ENCODE measurements at places on chromosomes 7 and 10.
A peak's percentile ranks its signal among the peaks of the same experiment; 100 is the strongest.

- no peak for DNase-seq
These were observed 93.4 kb upstream of the INHBA start for GRCh38 chr7:41796331-41796730.

- DNase-seq: no peak
These were observed 303.5 kb downstream of the PAXIP1 start for GRCh38 chr7:154699417-154699816.

GRCh38 chr7:44743750-44744149, 4.9 kb upstream of the ZMIZ2 start:
- no peak for DNase-seq

- DNase-seq: peak; percentile 43
These were observed 7.8 kb upstream of the HERC4 start for GRCh38 chr10:68082872-68083271.

DNA sequence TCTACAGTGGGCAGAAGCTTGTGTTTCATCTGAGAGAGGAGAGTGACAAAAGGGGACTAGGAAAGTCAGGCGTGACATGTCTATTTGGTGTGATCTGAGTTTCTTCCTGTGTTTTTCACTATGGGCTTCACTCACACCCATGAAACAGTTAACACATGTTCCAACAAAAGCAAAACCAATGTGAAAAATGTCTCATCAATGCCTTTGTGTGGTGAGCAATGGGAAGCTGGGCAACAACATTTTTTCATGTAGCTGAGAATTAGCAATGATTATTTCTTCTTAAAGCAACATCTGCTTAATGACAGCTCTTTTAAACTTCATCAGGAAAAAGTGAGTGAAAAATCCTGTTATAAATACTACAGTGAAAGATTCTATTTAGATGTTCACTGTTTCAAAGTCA, 76.2 kb downstream of the NXPH1 start:
- no peak for DNase-seq

GRCh38 chr7:155731380-155731779, 80.9 kb downstream of the SHH start:
- DNase-seq: no peak

DNA sequence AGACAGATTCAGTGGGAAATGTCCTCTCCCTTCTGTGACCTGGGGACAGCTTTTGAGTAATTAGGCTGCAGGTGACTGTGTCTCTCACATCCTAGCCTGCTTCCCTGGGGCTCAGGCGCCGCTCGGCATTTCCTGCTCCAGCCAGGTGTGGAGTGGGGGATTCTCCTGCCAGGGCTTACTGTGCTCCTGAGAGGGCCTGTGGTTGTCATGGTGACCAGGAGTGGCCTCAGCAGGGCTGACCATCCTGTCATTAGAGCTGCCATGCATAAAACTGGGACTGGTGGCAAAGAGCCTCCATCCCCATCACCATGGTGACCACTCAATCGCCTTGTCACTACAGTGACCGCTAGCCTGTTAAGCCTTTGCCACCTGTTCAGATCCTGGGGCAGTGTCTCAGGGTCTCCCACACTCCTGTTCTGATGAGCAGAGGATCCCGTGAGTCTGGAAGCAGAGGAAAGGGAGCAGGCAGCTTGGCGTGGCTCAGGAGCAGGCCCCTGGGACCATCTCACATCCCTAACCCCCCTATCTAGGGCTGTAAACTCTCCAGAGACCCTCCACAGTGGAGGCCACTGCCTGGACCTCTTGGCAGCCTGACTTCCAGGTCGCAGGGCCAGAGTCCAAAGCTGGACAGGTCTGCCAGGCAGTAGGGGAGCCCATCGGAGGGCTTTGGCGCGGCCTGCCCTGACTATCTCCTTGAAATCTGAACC, at the start of gene GCK:
Gene GCK, minus strand, starts transcription at position 154 of the 707 bp plus-strand sequence. CDS start 486 bp downstream, outside the sequence.
- DNase-seq: no peak

DNA sequence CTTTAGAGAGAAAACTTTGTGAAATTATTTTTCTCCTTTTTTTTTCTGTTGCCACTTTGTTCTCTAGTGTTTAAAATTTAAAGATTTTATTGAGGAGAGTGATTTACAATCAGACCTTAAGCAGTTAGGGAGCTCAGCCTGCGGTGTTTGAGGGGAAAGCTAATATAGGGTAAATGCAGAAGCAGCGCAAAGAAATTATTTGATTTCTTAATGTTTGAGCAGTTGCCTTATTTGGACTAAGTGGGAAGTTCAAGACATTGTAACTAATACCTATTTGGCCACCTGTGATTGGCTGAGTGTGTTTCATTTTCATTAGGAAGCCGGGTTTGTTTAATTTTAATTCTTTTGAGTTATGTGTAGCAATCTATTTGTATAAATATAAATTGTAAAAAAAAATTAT, 25.3 kb downstream of the WAC start:
- DNase-seq: no peak

- DNase-seq: peak; percentile 23
These were observed 1255.7 kb upstream of the LRRTM3 start for GRCh38 chr10:65670087-65670486.

DNA sequence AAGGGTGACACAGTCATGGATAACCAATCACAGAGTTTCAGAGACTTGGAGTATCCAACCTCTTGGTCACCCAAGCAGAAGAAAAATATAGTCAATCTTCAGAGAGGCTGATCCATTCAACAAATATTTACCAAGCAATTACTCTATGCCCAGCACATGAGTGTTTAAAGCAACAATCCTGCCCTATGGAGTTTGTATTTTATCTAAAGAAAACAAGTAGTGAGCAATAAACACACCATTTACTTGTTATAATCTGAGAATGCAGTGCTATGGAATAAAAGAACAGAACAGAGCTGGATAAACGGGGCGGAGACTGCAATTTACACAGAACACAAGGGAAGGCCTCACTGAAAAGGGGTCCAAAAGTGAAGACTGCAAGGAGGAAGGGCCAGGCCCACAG, 63.8 kb downstream of the GRB10 start:
- peak; percentile 78 for DNase-seq

- no peak for DNase-seq
These were observed 49.7 kb downstream of the ADCY1 start for GRCh38 chr7:45623740-45624391.

DNA sequence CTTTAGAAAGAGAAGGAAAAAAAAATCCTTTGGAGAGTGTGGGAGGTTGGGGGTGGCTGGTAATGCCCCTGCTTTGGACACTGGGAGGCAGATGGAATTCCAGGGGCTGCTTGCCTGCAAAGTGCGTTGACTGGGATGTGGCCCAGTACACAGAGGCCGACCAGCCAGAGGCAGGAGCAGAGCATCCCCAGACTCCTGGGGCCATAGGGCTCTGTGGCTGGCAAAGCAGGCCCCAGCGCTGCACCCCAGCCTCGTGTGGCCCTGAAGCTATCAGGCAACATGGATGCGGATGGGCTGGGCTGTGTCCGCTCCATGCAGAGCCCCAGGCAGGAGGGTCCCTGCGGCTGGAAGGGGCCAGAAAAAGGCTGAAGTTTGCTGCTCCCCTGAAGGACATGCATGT, 361.6 kb upstream of the FZD8 start:
- DNase-seq: peak; percentile 45

- DNase-seq: no peak
These were observed 137.7 kb downstream of the NEUROD6 start for GRCh38 chr7:31202801-31203200.

DNA sequence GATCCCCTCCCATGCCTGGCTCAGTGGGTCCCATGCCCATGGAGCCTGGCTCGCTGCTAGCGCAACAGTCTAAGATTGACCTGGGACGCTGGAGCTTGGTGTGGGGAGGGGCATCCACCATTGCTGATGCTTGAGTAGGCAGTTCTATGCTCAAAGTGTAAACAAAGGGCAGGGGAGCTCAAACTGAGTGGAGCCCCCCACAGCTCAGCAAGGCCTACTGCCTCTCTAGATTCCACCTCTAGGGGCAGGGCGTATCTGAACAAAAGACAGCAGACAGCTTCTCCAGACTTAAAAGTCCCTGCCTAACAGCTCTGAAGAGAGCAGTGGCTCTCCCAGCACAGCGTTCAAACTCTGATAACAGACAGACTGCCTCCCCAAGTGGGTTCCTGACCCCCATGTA, 31.2 kb upstream of the FFAR4 start:
- no peak for DNase-seq

GRCh38 chr10:27490807-27491206, 13.3 kb upstream of the RAB18 start:
- DNase-seq: no peak

GRCh38 chr10:102247734-102248133, 2.4 kb downstream of the GBF1 start:
- DNase-seq: no peak

DNA sequence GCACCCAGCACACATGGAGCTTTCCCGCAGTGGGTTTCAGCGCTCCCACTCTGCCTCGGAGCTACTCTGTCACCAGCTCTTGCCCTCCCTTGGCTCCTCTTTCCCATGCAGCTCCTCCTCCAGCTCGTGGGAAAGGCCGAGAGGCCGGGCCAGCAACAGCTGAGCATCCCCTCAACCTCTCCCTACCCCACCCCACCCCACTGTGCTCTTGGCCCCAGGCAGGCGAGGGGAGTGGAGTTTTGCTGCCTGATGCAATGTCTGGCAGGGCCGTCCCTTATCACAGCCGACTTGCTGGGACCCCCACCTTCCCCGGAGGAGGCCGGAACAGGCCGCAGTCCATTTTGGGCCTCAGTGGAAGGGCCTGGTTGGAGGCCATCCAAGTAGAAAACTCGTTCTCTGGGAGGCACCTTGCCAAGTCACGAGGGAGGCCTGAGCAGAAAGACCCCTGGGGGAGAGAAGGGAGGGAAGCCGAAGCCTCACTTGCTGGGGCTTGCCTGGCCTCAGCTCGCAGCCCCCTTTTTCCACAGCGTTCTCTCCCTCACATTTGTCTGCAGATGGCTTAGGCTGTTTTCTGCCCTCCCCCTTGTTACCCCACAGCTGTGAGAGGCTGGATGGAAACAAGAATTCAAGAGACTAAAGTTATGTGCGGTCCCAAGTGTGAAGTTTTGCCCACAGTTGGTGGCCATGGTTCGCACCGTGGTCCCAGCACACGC, 35.3 kb downstream of the CHST3 start:
- DNase-seq: peak; percentile 93

DNA sequence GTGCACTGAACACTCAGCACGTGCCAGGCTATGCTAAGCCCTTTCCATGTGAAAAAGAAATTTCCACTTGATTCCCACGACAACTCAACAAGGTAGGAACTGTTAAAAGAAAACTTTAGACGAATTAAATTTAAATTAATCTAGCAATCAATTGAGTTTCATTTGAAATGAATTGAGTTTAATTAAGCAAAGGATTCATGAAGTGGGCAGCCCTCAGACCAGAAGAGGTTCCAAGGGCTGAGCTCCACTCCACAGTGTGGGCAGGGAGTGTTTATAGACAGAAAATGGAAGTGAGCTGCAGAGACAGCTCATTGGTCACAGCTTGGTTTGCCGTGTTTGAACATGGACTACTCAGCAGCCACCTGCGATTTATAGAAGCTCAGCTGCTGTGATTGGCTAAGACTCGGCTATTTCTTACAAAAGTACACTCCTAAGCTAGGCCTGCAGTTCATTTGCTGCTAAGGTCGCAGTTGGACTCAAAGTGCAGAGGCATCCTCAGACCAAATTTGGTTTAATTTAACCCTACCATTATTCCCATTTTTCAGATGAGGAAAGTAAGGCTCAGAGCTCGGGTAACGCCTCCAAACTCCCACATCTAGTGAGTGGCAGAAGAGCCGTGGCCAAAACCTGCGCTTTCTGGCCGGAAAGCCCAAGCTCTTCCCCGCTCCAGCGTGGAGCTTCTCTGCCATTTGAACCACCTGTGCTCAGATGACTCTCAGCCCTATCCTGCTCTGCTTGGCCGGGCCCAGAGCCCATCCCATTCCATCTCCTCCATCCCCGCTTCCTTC, 24.9 kb downstream of the CALML3 start:
- DNase-seq: no peak

GRCh38 chr10:117541909-117542705, 439 bp upstream of the EMX2 start:
- DNase-seq: peak; percentile 97

GRCh38 chr10:130493446-130494145, 357.4 kb downstream of the GLRX3 start:
- DNase-seq: no peak

- peak; percentile 29 for DNase-seq
These were observed 1383.2 kb upstream of the CELF2 start for GRCh38 chr10:9634466-9634865.

GRCh38 chr10:79431891-79432831, 13.3 kb downstream of the ZCCHC24 start:
- peak; percentile 67 for DNase-seq

DNA sequence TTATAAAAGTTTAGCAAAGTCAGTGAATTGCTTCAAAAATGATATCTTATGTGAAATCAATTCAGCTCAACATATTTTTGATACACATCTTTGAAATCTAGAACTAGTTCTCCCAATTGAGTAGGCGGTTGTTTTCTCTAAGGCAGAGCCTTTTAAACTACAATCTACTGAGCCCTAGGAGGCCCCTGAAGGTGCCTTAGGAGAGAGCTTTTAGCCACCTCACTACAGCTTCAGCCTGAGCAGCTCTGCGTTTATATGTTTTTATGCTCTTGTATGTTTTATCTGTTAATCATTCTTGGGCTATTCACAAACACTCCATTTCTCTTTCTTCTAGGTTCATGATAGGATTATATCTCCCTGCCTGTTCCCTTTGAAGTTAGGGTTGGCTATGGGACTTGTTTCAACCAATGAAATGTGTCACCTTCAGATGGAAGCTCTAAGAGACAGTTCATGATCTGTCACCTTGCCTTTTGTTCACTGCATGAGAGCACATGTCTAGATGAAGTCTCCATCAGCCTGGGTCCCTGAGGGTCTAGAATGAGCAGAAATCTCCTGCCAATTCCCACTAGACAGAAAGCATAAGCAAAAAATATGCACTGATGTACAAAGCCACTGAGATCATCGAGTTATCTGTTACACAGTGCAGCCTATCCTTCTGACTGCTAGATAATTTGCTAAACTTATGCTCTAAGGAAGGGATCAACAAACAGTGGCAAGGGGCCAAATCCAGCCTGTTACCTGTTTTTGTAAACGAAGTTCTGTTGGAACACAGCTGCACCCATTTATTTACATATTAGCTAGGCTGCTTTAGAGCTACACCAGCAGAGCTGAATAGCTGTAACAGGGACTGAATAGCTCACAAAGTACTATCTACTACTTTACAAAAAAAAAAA, 128.5 kb upstream of the CDK1 start:
- no peak for DNase-seq

DNA sequence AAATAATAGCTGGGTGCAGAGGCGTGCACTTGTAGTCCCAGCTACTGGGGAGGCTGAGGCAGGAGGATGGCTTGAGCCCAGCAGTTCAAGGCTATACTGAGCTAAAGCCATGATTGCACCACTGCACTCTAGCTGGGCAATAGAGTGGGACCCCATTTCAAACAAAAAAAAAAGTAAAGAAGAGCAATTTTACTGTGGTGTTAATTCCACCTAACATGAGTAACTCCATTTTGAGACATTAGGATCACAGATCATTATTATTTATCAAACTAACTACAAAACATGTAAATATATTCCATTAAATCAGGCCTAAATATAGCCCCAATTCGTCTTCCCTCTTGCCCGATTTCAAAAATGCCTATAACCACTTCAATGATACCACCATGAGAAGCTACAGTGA, 104.8 kb upstream of the TRIM24 start:
- no peak for DNase-seq

GRCh38 chr10:34476608-34477007, 338.5 kb downstream of the PARD3 start:
- no peak for DNase-seq

- no peak for DNase-seq
These were observed 13.6 kb upstream of the TRIM8 start for GRCh38 chr10:102630663-102631062.

GRCh38 chr10:53601260-53601875, 828.8 kb upstream of the MBL2 start:
- DNase-seq: peak; percentile 8

GRCh38 chr7:522071-522950, 2.7 kb upstream of the PDGFA start:
- peak; percentile 87 for DNase-seq

Data from osteoblast (primary cell).